ENCODE measurements at places on chromosomes 4 and X. TPM values are rescaled to one million over a fixed set of nuclear protein-coding genes. Genes with fewer than 3 reads are reported as not detected.

The PLA2G12A gene
- total RNA-seq, result 23.7 TPM

The PFKFB1 gene
- total RNA-seq, result 3.1 TPM

The CPZ gene
- total RNA-seq, result 2.9 TPM

The MAOA gene
- 124 TPM for total RNA-seq

The MAP9 gene
- total RNA-seq, result 11.9 TPM

The CABS1 gene
- not detected for total RNA-seq

The CFAP47 gene
- total RNA-seq, result not detected

The PHEX gene
- total RNA-seq, result 5.6 TPM

The MAGEA1 gene
- total RNA-seq, result not detected

The ARMCX4 gene
- total RNA-seq, result 11.8 TPM

The MSX1 gene
- 8.5 TPM for total RNA-seq

The CXCL6 gene
- total RNA-seq, result 2.2 TPM

The ASB12 gene
- total RNA-seq, result not detected

- no peaks in the 10 kb centered on the region for H3K4me1 ChIP-seq
- H3K36me3 ChIP-seq, result no peaks in the 10 kb centered on the region
- H3K4me3 ChIP-seq, result no peak overlapping the region
- no peak overlapping the region for H3K27ac ChIP-seq
Measured at GRCh38 chr4:148740701-148741100, 298.5 kb upstream of the NR3C2 start.

GRCh38 chrX:124086411-124086810 is 124.9 kb downstream of the STAG2 start:
- H3K4me3 ChIP-seq, result no peak overlapping the region
- DNase-seq, result no peak
- H3K36me3 ChIP-seq, result no peaks in the 10 kb centered on the region
- H3K27ac ChIP-seq, result no peak overlapping the region
- no peaks in the 10 kb centered on the region for H3K4me1 ChIP-seq

- H3K4me1 ChIP-seq, result no peaks in the 10 kb centered on the region
- H3K36me3 ChIP-seq, result no peaks in the 10 kb centered on the region
- no peaks in the 10 kb centered on the region for H3K27me3 ChIP-seq
- DNase-seq, result no peak
- H3K4me3 ChIP-seq, result no peak overlapping the region
- no peak overlapping the region for H3K27ac ChIP-seq
Measured at GRCh38 chrX:18428006-18428405, 2.6 kb downstream of the CDKL5 start.

GRCh38 chr4:25757452-25757851 is 101.8 kb downstream of the SLC34A2 start:
- H3K4me1 ChIP-seq, result no peaks in the 10 kb centered on the region
- no peak overlapping the region for H3K4me3 ChIP-seq
- DNase-seq, result no peak
- no peaks in the 10 kb centered on the region for H3K36me3 ChIP-seq
- H3K27ac ChIP-seq, result no peak overlapping the region

DNA sequence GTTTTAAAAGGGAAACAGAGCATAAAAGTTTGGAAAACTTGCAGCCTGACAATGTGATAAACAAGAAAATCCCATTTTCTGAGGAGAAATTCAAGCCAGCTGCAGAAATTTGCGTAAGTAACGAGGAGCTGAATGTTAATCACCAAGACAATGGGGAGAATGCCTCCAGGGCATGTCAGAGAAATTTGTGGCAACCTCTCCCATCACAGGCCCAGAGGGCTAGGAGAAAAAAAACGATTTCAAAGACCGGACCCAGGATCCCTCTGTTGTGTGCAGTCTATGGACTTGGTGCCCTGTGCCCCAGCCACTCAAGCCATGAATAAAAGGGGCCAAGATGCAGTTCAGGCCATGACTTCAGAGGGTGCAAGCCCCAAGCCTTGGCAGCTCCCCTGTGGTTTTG is 355.4 kb upstream of the NDST3 start:
- no peaks in the 10 kb centered on the region for H3K4me1 ChIP-seq
- no peaks in the 10 kb centered on the region for H3K36me3 ChIP-seq
- no peak overlapping the region for H3K4me3 ChIP-seq
- DNase-seq, result no peak
- H3K27ac ChIP-seq, result no peak overlapping the region

- H3K4me3 ChIP-seq, result no peak overlapping the region
- H3K36me3 ChIP-seq, result no peaks in the 10 kb centered on the region
- no peak overlapping the region for H3K27ac ChIP-seq
- DNase-seq, result no peak
Measured at GRCh38 chr4:24824720-24825119, 29.3 kb downstream of the SOD3 start.

- H3K4me3 ChIP-seq, result no peak overlapping the region
- no peak overlapping the region for H3K27ac ChIP-seq
- H3K4me1 ChIP-seq, result no peaks in the 10 kb centered on the region
- H3K27me3 ChIP-seq, result peaks cover 44% of the 10 kb centered on the region
- no peak for DNase-seq
Measured at GRCh38 chrX:17812763-17813162, 48.3 kb downstream of the RAI2 start.

DNA sequence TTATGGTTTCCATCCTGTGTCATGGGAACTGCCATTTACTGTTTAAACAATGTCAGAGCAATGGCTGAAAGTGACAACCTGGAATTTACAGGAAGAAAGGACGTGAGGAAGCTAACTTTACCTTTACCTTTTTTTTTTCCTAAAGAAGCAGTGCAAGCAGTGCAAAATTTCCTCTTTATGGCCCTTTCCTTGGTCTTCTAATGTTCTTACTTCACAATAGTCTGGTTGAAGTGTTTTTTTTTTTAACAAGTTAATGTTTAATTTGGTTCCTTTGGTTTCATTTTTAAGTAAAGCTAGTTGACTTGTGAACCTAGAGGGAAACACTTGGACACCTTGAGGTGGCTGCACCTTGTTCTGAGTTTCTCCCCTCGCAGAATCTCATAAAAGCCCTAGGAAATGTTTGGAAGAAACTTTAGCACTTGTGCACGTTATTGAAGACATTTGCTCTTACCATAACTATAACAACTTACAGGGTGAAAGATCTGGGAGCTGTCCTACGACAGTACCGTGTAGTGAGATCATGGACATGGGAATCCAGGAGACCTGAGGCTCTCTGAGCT is 1.8 kb downstream of the SGMS2 start:
- no peaks in the 10 kb centered on the region for H3K4me1 ChIP-seq
- H3K36me3 ChIP-seq, result no peaks in the 10 kb centered on the region
- DNase-seq, result no peak
- H3K4me3 ChIP-seq, result peak overlapping the region; percentile 73

DNA sequence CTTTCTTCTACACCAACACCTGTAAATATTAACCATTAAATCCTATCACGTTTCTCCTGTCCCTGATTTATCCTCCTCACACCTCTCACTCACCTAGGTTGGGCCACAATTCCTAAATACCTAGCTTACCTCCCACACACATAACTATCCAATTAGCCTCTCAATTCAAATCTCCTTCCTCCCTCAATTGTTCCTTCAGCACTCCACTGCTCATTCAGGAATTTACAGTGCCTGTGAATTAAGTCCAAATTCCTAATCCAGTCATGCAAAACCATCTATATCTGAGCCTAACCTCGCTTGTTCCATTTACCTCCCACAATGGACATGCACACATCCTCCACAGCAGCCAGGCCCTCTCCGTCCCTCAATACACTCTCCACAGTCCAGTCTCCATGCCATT is 17.5 kb downstream of the ANXA5 start:
- H3K36me3 ChIP-seq, result peaks cover 6% of the 10 kb centered on the region
- no peaks in the 10 kb centered on the region for H3K4me1 ChIP-seq
- no peak overlapping the region for H3K4me3 ChIP-seq

- no peak for DNase-seq
- no peaks in the 10 kb centered on the region for H3K36me3 ChIP-seq
- H3K4me3 ChIP-seq, result no peak overlapping the region
- no peaks in the 10 kb centered on the region for H3K4me1 ChIP-seq
Measured at GRCh38 chr4:73734530-73735001, 5.8 kb upstream of the CXCL8 start.

DNA sequence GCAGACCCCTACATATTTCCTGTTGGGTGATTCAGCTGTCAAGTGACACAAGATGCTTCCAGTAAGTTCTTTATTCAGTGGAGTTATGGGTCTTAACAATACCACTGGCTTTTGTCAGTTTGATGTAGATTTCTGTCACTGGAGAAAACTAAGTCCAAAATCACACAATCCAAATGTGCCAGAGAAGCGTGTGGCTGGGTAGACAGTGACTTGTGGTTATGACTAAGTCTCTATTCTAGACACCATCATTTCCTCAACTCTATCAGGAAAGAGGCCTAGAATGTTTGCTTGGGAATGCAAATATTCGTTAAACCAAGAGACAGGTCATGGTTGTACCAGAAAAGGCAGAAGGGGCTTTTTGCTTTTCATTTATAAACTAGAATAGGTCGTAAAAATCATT is 54.4 kb upstream of the HS3ST1 start:
- no peaks in the 10 kb centered on the region for H3K27me3 ChIP-seq
- no peaks in the 10 kb centered on the region for H3K4me1 ChIP-seq
- DNase-seq, result no peak
- no peaks in the 10 kb centered on the region for H3K36me3 ChIP-seq
- H3K4me3 ChIP-seq, result no peak overlapping the region

- H3K4me1 ChIP-seq, result no peaks in the 10 kb centered on the region
- no peaks in the 10 kb centered on the region for H3K27me3 ChIP-seq
- no peak for DNase-seq
Measured at GRCh38 chr4:161249779-161250440, 913.9 kb downstream of the FSTL5 start.

DNA sequence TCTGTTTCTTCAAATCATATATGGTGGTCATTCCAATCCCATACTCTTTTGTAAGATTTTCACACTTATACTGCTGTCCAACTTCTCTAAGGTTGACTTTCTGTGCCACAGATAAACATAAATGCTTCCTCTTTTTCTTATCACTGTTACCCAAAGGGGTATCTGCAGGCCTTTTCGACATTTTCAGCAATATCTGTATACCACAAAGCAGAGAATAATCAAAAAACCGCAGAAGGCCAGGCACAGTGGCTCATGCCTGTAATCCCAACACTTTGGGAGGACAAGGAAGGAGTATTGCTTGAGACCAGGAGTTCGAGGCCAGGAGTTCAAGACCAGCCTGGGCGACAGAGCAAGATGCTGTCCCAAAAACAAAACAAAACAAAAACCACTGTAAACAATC is 3.1 kb upstream of the RFC1 start:
- DNase-seq, result no peak
- H3K4me3 ChIP-seq, result no peak overlapping the region
- H3K27me3 ChIP-seq, result no peaks in the 10 kb centered on the region
- no peaks in the 10 kb centered on the region for H3K4me1 ChIP-seq
- H3K36me3 ChIP-seq, result no peaks in the 10 kb centered on the region
- no peak overlapping the region for H3K27ac ChIP-seq

All from breast epithelium (tissue), 4 donors.